ENCODE measurements at places on chromosomes 13 and 19.

DNA sequence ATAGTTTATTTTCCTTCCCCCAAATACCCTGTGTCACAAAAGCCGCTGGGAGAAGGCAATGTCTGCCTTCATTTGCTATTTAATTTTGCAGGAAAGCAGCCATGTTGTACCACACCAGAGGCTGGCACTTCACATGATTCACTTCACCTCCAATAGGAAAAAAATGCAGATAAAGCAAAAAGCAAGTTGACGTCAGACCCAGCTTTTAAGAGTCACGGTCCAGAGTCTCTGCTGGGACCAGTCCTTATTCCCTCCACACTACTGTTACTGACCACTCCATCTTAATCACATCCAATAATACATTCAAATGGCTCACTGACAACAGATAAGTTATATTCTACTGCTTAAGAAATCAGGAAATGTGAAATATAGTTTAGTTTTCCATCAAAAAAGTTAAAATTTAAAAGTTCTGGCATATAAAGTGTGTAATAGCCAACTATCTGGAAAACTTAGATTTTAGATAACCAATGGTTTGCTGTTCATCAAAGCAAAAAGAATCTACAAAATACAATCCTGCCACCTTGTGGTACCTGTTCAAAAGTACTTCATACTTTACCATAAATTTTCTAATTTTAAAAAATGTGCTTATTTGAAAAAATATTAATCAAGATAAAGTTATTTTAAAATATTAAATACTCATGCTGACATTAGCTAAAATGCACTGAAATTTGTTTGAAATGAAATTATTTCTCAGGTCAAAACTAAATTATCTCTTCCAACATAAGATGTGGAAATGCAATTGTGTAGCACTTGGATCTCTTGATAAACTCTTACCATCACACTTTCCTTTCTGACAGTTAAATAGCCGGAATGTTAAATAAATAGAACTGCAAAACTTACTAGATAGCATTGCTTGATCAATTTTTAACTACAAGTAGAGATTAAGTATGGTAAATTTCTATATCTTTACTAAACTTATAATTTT, 97.3 kb downstream of the SERP2 start:
- peak; percentile 50 for DNase-seq

GRCh38 chr19:11053817-11054195, 35.5 kb upstream of the LDLR start:
- no peak for DNase-seq

DNA sequence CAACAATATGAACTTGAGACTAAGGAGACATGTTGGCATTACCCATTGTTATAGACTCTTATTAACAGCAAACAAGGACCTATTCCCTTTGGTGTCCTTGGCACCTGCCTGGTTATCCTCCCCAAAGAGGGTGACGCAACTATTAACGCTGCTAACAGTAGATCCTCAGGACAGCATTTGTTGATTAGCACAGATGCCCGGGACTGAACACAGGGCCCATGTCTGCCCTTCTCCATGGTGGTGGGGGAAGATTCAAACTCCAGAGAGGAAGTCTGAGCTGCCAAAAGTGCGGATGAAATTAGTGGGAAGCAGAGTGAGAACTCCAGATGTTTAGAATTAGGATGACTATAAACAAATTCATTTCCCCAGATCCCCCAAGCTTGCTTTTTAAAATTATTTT, 101.2 kb upstream of the RAP2A start:
- no peak for DNase-seq

DNA sequence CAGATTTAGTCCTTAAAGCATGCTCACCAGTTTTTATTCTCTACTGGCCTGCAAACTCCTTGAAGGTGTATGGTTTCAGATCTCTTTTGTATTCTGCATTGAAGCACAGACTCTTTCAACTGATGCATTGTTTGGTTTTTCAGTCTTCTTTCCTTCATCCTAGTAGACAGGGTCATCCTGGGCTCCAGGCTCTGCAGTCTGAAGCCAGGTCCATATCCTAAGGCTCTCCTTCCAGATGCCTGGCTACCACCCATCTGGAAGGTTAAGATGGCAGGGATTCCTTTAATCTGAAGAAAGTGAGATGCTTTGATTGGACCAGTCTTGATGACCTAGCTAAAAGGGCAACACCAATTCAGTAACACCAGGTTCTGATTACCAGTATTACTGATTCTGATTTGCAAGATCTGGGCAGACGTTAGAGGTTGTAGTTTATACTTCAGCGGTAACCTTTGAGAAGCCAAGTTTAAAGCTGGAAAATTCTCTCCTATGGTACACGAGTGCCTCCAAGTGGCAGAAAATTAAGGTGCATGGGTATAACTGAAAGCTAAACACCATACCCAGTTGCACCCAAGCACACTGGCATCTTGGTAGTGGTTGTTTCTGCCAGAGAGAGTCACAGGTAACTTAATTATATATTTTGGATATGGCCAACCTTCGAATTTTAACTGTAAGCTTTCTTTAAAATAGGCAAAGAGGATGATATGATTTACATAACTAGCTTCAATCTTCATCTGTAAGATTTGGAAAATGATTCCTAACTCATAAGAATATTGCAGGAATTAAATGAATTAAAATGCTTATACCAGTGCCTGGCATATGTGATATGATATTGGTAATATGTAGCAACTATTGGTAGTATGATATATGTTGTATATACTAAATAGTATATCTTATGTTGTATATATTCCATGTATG, 1651.9 kb upstream of the MIR17HG start:
- peak; percentile 75 for DNase-seq

DNA sequence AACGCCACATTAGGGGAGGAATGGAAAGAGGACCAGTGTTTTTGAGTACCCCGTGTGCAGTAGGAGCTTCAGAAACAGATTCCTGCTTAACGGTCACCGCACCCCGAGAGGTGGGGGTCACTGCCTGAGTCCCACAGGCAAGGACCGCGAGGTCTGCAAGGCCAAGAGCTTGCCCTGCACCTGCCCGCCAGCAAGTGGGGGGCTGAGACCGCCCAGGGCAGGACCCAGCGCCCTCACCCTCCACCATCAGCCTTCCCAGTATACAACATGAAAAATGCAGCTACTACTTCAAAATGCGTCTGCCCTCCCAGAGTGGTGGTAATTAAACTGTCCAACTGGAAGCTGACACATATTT, 44.9 kb downstream of the COL4A1 start:
- no peak for DNase-seq

DNA sequence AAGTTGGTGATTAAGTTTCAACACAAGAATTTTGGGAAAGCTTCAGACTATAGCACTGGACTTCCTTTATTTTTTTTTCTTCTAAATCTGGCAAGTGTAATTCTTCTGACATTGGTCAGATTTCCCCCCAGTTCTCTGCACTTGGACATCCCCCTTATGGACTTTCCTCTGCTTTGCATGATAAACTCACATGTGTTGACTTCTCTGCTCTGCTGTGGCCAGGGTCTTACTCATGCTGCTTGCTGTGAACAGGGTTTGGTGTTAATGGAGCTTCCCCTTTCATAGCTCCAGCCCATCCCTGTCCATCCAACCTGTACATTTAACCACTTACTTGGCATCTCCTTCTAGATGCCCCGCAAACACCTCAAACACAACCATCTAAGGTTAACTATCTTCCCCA, 70.5 kb upstream of the SPATA13 start:
- no peak for DNase-seq

DNA sequence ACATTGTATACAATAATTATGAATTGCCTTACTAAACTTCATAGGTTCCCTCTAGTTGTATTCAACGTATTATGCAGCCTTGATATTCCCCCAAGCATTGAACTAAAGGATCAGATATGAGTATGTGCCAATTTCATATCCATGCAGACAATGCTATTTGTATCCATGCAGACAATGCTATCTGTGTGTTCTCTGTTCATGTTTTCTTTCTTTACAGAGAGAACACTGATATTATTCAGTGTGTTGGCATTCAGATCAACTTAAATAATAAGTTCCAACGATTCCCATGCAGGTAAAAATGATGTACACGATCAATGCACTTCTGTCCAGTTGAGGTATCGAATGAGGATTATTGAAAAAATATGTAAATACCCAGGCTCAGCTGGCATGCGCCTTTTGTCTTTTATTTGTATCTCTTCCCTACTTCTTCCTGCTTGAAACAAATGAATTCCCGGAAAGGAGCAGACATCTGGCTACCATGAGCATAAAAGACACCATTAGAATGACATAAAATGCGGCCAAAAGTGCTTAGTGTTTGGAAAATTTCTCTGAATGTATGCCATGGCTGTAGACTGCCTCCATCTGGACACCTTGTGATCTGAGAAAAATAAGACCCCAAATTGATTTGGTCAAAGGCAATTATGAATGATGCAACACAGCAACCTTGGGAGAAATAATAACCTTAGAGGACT, 731.5 kb downstream of the SLITRK1 start:
- DNase-seq = no peak

GRCh38 chr13:68810660-68811059, 1297.0 kb upstream of the ATXN8OS start:
- DNase-seq = peak; percentile 6

DNA sequence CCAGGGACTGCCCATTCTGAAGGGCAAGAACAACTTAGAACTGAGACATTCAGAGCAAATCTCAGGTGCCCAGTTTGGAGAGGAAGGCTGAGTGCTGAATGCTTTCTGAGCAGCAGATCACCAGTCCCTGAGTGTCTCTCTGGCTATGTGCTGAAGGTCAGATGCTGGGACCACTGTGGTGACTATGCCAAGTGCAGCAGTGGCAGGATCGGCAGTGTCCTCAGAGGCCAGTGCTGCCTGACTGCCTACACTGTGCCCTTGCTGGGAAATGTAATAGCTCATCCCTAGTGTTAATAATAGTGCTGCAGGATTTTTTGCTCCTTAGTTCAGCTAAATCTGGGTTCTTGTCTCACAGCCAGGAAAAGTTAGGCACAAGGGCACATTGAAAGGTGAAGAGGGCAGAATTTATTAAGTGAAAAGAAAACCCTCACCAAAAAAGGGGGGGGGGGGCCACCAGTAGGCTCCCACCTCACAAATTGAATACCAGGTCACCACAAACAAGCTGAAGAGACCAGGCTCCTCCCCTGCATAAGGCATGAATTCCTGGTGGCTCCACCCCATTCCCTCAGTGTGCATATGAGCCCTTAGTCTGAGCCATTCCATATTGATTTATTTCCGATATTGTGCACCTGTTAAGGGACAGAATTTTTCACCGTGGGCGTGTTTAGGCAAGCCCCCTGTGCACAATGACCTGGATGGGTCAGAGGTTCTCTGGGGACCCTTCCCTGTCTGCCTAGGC, 18.5 kb downstream of the RFXAP start:
- DNase-seq = no peak

DNA sequence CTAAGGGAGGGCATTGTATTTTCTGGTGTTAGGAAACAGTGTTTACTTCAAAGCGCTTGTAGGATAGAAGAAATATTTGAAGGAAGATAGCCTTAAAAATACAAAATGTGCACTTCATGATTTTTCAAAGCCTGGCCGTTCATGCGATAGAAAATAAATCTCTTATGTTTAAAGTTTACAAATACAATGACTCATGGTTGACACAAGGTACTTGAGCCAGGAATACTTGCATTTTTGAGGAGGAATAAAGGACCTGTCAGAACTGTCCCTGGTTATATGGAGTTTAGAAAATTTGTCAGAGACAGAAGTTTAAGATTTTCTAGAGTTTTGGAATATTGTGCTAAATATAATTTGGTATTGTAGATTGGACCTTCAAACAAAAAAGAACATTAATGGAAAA, 1223.2 kb upstream of the SLC10A2 start:
- DNase-seq = peak; percentile 50

GRCh38 chr19:58317476-58318072, 9.2 kb upstream of the ZSCAN22 start:
- DNase-seq = peak; percentile 71

- no peak for DNase-seq
These were observed 10.4 kb upstream of the RASA3 start for GRCh38 chr13:114142640-114143490.

- no peak for DNase-seq
These were observed 920.9 kb downstream of the SLITRK5 start for GRCh38 chr13:88592105-88592504.

GRCh38 chr19:35801828-35802227, 10.8 kb downstream of the PRODH2 start:
- DNase-seq = no peak

DNA sequence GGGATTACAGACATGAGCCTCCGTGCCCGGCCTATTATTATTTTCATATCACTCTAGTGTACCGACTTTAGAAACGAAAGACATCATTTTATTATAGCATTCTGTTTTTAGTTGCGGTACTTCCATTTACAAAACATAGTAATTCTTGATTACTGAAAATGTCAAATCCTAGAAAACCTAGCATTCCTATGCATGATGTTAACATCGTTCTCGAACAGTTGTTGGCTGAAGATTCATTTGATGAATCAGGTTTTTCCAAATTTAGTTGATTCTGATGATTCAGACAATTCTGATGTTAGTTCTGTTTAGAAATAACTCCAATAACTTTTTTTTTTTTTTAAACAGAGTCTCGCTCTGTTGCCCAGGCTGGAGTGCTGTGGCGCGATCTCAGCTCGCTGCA, 11.5 kb upstream of the MTRF1 start:
- DNase-seq = no peak

DNA sequence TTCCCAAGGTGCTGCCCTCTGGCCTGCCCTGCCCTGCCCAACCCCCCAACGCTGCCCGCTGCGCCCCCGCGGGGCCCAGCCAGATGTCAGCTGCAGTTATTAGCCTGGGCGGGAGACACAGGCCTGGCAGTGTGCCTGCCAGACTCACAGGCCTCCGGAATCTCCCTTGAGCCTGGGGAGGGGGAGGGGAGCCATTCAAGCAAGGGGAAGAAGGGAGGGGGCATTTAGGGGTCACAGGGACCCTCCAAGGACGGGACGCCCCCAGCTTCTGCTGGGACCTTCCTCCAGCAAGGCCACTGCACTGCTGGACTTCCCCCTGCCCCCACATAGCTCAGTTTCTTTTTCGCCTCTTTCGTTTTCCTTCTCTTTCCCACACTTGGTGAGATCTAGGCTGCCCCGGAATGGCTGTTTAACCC, 2.6 kb upstream of the JUNB start:
- DNase-seq = peak; percentile 63

GRCh38 chr13:111967572-111968201, 99.3 kb upstream of the SOX1 start:
- DNase-seq = no peak

DNA sequence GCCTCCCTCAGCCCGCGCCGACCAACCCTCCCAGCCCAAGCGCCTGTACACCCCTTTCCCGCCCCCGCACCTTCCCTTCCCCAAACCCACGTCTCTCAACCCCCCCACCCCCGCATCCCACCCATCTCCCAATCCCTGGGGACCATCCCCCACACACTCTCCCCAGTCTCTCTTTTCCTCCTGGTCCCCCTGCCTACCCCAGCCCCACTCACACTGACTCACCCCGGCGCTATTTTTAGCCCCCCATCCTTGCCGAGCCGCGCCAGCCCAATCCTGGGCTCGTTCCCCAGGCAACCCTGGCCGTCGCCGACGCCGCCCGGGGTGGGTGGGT, 11.7 kb downstream of the CIC start:
- DNase-seq = no peak
